ENCODE measurements at places on chromosomes 6 and 20.

DNA sequence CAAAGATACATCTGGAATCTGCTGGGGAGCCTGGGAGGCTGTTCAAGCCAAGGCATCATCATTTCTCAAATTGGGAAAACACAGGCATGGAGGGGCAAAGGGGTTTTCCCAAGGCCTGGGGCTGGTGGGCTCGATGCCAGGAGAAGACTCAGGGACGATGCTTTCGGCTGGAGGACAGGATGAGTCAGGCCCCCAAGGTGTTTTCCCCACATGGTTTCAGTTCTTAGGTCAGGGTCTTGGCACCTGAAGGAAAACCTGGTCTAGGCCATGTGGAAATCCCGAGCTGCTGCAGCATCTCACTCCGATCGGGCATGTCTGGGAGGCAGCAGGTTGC is 348.1 kb downstream of the CDC5L start:
- no peak for DNase-seq

DNA sequence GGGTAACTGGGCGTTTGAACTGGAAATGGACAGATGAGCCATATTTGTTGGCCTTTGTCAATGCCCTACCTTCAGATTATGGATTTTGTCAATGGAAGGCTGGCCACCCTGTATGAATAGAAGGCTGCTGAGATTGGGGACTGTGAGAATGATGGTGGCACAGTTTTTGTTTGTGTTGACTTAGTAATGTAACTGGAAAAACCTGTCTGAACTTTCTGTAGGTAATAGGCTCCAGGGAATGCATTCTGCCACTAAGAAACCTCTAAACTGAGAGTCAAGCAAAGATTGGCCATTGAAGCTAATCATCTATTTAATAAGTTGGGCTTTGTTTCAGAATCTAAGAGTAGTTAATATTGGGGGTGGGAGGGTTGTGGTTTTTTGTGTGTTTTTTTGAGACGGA is 97.5 kb downstream of the FOXO3 start:
- no peak for DNase-seq

DNA sequence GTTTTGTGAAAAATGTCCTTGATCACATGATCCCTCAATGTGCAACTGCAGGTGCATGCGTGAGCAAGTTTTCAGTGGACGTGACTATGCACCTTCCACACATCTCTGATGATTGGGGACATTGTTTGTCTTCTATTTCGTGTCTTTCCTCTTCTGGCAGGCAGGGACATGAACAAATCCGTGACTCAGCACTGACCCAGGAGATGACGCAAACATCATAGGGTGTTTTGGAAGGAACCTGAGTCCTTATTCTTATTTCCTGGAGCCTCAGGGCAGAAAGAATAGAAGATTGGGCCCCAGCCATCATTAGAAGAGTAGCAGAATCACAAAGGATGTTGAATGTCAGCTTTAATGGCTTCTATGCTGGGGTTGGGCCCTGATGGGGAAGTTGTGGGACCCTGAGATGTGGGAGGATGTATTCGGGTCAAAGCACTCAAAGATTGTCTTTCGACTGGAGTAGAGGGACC is 11.9 kb upstream of the SIRPD start:
- no peak for DNase-seq

DNA sequence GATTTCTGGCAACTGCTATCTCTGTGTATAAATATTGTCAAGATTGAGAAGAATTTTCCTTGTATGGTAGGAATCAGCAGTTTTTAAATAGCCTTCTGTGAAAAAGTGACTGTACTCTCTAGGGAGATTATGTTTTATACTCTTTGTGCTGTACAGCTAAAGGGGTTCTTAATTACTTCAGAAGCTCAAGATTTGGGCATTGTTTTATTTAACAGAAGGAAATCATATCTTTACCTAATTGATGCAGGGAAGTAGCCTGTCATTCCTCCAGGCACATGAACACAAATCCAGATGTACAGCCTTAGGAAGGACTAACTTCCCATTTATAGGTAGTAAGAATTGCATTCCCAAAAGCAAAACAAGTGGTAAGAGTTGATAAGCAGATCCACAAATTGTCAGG is 1.3 kb downstream of the CALHM5 start:
- DNase-seq = no peak

DNA sequence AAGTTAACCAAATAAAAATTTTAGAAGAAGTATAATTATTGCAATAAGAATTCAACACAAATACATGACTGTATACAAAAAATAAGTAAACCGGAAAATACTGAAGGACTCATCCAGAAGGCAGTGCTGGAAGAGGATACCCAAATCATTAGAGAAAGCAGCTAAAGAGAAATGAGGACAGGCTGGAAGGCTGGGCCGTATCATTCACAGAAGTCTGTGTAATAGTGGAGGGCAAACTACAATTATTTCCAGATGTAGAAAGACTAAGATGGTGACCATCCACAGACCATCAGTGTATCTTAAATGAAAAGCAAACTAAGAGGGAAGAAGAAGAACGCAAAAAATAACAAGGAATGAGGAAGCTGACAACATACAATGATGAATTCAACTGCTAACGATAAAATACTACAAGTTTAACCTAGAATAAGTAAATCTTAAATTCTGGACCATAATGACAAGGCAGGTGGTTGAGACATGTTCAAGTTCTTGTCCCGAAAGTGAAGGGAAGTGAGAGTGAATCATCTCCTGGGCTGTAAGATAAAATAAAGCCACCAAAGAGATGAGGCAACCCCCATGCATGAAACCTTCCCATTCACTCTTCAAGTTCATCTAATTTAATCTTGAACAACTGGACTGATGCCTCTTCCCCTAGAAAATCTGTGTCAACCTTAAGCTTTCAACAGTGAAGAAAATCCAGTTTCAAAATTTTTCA is 71.5 kb downstream of the SLC23A2 start:
- no peak for DNase-seq

GRCh38 chr6:38492031-38492430 is 147.7 kb downstream of the BTBD9 start:
- no peak for DNase-seq

GRCh38 chr6:135346747-135347146 is 150.8 kb downstream of the AHI1 start:
- no peak for DNase-seq

DNA sequence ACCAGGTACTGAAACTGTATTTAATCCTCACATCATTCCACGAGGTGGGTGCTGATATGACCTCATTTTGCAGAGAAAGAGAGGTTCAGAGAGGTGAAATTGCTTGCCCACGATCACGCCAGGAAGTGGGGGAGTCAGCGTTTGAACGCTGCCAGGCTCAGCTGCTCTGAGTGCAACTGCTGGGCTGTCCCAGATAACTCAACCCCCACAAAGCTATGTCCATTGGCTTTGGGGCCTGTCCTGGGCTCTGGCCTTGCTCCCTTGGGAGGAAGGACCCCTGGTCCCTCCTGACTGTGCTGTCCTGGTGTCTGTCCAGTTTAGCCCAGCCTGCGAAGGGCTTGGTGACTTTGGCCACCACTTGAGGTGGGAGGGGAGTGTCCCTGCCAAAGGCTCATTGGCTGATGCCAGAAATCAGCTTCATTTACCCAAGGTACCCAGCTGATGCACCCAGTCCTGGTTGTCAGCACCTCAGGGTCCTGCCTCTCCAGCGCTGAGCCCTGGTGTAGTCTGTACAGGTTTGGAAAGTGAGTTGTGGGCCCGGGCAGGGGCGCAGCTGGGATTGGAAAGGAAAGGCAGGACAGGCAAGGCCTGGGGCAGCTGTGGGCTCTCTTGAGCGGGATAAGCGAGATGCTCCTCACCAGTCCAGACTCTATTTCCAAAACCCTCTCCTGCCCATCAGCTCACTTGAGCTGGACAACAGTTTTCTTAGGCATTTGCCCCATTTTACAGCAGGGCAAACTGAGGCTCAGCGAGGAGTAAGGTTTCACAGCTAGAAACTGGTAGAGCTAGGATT is 38.5 kb downstream of the SUN5 start:
- DNase-seq = peak; percentile 51

GRCh38 chr6:156421933-156422332 is 355.2 kb upstream of the ARID1B start:
- DNase-seq = no peak

DNA sequence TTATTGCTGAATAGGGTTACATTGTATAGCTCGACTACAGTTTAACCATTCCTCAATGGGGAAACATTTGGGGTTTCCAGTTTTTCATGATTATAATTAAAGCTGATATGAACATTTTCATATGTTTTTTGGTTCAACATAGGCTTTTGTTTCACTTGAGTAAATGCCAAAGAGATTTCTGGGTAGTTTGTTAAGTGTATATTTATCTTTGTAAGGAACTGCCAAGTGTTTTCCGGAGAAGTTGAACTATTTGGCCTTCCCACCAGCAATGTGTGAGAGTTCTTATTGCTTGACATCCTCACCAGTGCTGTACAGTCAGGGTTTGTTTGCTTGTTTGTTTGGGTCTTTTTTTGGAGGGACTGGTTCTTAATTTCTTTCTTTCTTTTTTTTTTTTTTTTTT is 83.7 kb upstream of the RALY start:
- DNase-seq = no peak
